Activated CD4-positive, alpha-beta T cell treated with anti-CD3 and anti-CD28 coated beads, Interleukin-2, amount 50 U/mL, for 16 hours (primary cell): ENCODE measurements at places on chromosomes 16 and 17.

DNA sequence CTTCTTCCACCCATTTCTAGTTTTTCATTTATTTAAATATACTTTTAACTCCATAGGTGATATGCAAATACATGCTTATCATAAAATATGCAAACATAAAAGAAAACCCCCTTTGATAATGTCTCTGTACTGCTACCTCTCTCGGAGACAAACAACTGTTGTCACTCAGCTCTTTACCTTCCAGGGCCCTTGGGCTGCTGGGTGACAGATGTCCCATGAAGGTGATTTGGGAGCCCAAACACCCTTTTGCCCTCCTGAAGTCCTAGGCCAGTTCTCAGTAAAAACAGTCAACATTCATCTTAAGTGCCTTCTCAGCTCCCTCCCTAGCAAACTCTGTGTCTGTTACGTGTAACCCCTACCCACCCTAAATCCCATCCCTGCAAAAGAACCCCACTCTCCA lies 37.5 kb downstream of the CHD9 start:
- no peak for DNase-seq

DNA sequence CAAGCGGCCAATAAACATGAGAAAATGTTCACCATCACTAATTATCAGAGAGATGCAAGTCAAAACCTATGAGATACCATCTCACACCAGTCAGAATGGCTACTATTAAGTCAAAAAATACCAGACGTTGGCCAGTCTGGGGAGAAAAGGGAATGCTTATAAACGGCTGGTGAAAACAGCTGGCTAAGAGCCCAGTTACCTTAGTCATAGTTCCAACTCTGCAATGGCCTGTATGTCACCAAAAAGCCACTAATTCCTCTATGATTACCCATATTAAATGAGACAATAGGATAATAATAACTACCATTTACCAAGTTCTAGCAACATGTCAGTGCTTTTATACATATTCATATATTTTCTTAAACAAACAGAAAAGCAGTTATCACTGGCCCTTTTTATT lies 42.9 kb upstream of the CDRT4 start:
- DNase-seq = no peak

DNA sequence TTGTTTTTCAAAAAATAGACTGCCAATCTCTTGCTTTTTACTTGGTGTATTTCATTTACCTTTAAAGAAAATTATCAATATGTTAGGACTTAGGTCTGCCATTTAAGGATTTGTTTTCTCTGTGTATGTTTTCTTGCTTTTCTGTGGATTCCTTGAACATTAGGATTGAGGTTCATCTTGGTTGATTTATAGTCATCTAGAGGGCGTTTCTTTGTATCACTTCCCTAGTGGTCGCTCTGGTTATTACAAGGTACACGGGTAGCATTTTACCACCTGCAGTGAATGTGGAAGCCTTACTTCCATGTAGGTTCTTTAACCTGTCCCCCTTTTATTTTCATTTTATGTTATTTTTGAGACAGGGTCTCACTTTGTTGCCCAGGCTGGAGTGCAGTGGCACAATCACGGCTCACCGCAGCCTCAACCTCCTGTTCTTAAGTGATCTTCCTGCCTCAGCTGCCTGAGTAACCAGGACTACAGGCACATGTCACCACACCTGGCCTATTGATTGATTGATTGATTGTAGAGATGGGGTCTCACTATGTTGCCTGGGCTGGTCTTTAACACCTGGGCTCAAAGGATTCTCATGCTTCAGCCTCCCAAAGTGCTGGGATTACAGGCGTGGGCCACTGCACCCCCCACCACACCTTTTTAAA lies 35.2 kb upstream of the CBX4 start:
- peak; percentile 40 for DNase-seq

DNA sequence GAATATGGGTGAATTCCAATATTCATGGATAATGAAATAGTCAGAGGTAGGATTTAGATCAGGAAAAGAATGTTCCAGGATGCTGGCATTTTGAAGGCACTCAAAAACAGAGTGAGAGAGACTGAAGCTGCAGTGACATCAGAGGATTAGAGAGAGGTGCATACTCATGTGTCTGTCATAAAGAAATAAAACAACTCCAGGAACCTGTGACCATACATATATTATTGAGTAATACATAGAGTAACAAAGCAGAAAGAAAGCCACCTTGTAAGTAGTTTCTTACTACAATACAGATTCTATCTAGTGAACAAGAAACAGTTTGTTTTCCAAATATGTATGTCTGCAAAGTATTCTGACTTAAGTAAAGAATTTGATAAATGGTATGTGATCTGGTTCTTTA lies 62.3 kb upstream of the PHOSPHO1 start:
- DNase-seq = peak; percentile 12

DNA sequence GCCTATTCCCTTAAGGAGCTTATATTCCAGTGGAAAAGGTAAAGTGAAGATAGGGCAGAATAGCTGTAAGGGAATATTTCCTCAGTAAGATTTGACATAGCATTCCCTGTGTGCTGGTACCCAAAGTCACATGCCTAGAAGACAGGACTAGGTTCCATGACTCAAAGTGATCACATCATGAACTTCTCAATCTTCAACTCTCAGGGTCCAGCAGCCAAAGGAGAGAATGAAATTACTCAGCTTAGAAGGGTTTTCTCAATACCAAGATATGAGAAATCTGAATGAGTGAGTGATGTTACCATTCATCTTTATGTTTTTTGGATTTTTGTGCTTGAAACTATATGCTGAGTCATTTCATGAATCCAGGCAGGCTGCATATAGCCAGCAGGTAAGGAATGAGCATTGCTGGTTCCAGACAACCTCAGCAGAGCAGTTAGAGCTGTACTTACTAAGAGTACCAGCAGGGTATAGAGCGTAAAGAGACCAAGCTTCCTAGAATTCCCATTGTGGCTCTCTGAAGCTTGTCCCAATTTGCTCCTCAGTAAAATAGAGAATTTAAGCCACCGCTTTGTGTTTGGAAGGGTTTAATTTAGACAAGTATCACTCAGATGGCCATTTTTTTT lies 91.1 kb downstream of the ANKFN1 start:
- DNase-seq = peak; percentile 14

GRCh38 chr17:74608511-74608910 lies 15.0 kb downstream of the CD300E start:
- no peak for DNase-seq

- DNase-seq = no peak
Observed at GRCh38 chr17:18228176-18228682, 2.8 kb downstream of the LLGL1 start.

DNA sequence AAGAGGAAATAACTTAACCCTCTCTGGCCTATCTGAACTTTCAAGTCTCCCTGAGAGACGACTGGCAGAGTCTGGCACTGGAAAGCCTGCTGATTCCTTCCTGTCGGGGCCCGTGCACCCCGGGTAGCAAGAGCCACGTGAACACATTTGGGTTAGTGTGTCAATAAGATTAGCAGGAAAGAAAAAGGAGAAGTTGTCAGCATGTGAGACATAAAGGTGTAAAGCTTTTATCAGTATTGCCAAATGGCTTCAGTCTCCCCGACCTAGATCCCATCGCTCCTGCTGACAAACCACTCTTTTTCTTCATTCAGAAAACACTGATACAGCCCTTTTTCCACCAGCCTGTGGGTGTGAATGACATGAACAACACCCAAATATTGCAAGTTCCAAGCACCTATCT lies 74.4 kb downstream of the CCT6B start:
- no peak for DNase-seq

- DNase-seq = peak; percentile 25
Observed at GRCh38 chr16:48126801-48127644, 28.8 kb downstream of the ABCC12 start.

GRCh38 chr17:76106703-76107102 lies 3.1 kb upstream of the EXOC7 start:
- DNase-seq = no peak

GRCh38 chr16:27269300-27270150 lies 953 bp upstream of the NSMCE1 start:
- DNase-seq = no peak

GRCh38 chr17:6343736-6344135 lies 91.2 kb downstream of the AIPL1 start:
- DNase-seq = no peak

- no peak for DNase-seq
Observed at GRCh38 chr16:81804134-81804610, 25.1 kb downstream of the PLCG2 start.

- no peak for DNase-seq
Observed at GRCh38 chr16:17324451-17324850, 146.3 kb downstream of the XYLT1 start.

DNA sequence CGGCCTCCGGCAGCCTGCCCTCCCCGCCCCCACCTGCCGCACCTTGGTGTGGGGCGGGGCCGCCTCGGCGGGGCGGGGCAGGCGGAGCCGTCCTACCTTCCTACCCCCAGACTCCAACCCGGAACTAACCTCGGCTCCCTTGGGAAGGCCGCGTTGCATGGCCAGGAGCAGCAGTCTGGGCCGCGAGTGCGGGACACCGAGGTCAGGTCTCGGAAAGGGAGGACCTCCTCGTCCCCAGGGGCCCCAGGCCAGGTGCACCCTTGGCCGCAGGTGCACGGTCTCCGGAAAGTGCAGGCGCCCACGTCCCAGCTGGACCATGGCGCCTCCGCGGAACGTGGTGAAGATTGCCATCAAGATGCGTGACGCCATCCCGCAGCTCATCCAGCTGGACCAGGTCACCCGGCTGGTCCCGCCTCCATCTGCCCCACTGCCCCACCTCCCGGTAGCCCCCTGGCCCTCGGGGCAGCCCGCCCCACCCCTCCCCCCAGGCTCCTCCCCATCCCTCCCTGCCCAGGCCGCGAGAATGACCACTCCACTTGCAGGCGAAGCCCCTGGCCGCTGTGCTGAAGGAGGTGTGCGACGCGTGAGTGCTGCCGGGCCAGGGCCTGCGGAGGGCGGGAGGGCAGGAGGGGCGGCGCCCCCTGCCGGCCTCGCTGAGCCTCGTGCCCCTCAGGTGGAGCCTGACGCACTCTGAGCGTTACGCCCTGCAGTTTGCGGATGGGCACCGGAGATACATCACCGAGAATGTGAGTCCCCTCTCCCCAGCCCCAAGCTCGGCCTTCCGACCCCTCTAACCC lies at the start of gene ELMO3:
Gene ELMO3 (plus strand): TSS at position 121 of the 797 bp plus-strand sequence. CDS start 196 bp downstream, at position 317.
- DNase-seq = no peak

GRCh38 chr17:18968945-18969887 lies 17.3 kb downstream of the SLC5A10 start:
- DNase-seq = no peak

- DNase-seq = no peak
Observed at GRCh38 chr17:22703204-22703603, 1010.9 kb downstream of the KCNJ18 start.

DNA sequence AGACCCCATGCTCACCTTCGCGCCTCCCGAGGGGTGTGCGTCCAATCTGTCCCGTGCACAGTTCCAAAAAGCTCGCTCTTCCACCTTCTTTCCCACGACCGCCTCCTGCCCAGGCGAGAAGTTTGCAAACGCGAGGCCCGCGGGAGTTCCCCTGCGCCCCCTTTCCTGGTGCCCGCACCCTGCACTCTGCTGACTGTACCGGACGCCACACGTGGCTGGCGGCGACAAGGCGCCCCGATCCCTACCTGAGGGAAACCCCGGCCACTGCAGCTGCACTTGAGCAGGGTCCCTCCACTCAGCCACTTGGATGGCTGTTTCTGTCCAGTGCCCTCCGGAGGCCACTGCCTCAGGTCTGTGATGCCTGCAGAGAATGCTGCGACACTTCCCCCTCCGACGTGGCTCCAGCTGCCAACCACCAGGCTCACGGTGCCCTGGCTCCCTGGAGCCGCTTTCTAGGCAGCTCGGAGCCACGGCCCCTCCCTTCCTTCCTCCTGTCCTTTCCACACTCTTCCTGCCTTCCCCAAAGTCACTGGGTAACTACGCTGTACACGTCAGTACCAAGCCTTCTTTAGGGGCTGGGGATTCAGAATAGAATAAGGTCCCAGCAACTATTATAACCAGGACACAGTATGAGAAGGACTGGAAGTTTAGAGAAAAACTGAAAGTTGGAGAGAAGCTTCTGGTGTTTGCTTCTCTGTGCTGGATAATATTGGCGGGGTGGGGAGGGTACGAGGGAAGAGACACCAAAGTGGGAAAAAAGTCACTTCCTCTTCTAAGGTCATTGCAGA lies at the start of gene MLKL:
Gene MLKL (minus strand): TSS at position 425 of the 788 bp plus-strand sequence. CDS start 5,105 bp downstream, outside the sequence.
- peak; percentile 62 for DNase-seq

- no peak for DNase-seq
Observed at GRCh38 chr16:13021996-13022395, 120.6 kb downstream of the SHISA9 start.

DNA sequence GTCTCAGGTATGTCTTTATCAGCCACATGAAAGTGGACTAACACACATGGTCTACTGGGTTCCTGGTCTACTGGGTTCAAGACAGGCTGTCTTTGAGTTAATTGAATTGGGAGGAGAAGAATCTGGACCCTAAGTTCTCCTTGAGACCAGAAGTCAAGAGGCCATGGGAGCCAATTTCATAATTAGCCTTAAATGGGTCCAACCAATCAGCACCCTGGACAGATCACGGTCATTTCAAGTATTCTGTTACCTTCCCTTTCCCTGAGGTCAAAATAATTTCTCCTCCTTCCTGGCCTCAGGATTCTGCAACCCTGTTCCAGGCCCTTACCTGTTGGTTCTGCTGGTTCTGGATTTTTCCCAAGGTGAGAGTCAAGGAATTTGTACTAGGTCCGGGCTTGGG lies 23.8 kb downstream of the OSBPL7 start:
- DNase-seq = no peak

- DNase-seq = no peak
Observed at GRCh38 chr16:69243479-69243878, 56.5 kb downstream of the SNTB2 start.

DNA sequence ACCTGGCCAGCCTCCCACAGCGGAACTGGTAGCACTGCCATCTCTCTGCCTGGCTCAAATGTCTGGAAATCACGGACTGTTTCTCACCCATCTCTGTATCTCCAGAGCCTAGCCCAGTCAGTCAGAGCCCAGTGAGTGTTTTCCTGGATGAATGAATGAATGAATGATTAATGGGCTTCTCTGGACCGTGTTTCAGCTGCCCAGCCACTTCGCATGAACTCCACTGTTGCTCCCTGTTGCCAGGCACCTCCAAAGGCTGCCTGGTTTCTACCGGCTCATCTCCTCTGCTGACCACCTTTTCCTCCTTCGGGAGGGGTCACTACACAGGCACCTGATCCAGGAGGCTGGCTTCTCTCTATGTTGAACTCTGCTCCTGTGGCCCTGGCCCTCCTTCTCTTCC lies 91.0 kb upstream of the SDK2 start:
- DNase-seq = no peak

- no peak for DNase-seq
Observed at GRCh38 chr16:12740986-12741610, 62.6 kb downstream of the CPPED1 start.

- DNase-seq = peak; percentile 80
Observed at GRCh38 chr17:77475016-77475976, 334.5 kb downstream of the SEC14L1 start.

DNA sequence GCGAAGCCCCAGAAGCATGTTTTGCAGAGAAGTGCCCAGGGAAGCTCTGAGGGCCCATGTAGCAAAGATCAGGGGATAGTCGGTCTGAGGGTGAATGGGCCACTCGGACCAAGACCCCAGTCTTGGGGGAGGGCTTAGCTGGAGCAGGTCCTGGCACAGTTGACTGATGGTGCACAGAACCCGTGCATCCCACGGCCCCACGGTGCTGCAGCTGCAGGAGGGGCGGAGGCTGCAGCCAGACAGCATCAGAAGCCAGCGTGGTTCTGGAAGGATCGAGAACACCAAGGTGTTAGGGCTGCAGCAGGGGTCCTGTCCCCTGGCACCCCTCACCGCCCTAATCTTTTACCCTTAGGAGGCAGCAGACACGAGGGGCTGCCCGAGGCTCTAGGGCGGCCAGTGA lies 6.5 kb upstream of the MC1R start:
- DNase-seq = no peak

- DNase-seq = no peak
Observed at GRCh38 chr17:64240741-64241347, 22.2 kb downstream of the TEX2 start.

- DNase-seq = no peak
Observed at GRCh38 chr16:62254847-62255246, 218.6 kb upstream of the CDH8 start.
